ENCODE measurements at places on chromosomes 7 and 10.

DNA sequence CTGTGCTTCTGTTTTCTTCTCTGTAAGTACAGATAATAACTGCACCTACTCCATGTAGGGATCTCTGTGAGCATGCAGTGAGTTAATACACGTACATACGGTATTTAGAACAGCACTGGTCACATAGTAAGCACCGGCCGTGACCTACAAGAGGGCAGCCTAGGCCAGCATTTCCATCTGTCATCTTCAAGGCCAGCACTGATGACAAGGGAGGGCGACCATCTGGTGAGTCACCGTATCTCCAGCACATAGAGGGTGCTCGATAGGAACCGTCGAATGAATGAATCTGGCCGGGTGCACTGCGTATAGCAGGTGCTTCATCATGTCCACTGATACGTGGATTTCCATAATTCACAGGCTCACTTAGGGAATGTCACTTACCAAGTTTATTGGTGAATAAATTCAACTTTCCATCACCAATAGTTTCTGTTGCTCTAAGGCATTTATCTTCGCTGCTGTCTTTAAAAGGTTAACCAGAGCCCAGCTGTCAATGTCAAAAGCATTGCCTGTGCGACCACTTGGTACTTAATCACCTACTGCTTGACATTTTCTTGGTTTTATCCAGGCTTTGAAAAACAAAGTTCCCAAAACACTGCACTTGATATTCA is 8.3 kb downstream of the NOD1 start:
- DNase-seq: peak; percentile 92

GRCh38 chr7:128157906-128158305 is 83.2 kb upstream of the LEP start:
- DNase-seq: peak; percentile 31

DNA sequence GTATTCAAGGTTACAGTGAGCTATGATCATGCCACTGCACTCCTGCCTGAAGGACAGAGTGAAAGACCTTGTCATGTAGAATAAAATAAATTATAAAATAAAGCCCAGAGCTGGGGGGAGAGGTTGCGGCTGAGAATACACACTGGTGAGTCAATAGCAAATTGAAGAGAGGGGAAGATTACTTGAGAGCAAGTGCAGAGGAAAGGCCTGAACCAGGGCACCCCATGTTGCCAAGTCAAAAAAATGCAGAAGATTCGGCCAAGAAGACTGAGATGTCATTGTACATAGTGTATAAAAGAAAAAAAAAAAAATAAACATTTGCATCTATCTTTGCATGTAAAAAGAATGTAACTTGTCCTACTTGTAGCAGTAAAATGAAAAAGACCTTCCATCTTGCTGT is 32.5 kb downstream of the RHEB start:
- DNase-seq: no peak

GRCh38 chr7:156100086-156100485 is 287.8 kb upstream of the SHH start:
- no peak for DNase-seq

GRCh38 chr10:110350812-110351211 is 46.1 kb upstream of the SMNDC1 start:
- no peak for DNase-seq

- peak; percentile 50 for DNase-seq
These were observed 24.9 kb downstream of the NRBF2 start for GRCh38 chr10:63157845-63158624.

GRCh38 chr10:2392145-2392812 is 655.0 kb upstream of the ADARB2 start:
- DNase-seq: no peak

GRCh38 chr10:78623578-78624215 is 445.1 kb upstream of the ZMIZ1 start:
- peak; percentile 84 for DNase-seq

GRCh38 chr7:133957845-133958244 is 169.3 kb upstream of the LRGUK start:
- DNase-seq: no peak

DNA sequence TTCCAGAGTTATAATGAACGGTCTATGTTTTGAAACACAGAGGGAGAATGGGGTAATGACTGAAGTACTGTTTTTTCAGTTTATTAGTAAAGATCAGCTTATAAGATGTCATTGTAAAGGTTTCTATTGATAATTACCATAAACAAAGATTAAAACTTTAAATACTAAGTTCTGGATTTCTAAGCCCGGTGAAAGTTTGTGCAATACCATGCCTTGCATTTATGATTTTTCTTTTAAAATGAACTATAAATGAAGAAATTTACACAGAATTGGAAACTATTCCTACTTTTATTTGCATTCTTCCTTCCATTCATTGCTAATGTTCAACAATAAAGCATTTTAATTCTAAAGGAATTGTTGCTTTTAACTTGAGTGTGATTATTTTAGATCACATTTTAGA is 4.9 kb downstream of the MEOX2 start:
- DNase-seq: no peak

GRCh38 chr10:5800782-5801181 is 12.5 kb downstream of the GDI2 start:
- DNase-seq: no peak

GRCh38 chr10:116915340-116915739 is 66.0 kb downstream of the ENO4 start:
- no peak for DNase-seq

DNA sequence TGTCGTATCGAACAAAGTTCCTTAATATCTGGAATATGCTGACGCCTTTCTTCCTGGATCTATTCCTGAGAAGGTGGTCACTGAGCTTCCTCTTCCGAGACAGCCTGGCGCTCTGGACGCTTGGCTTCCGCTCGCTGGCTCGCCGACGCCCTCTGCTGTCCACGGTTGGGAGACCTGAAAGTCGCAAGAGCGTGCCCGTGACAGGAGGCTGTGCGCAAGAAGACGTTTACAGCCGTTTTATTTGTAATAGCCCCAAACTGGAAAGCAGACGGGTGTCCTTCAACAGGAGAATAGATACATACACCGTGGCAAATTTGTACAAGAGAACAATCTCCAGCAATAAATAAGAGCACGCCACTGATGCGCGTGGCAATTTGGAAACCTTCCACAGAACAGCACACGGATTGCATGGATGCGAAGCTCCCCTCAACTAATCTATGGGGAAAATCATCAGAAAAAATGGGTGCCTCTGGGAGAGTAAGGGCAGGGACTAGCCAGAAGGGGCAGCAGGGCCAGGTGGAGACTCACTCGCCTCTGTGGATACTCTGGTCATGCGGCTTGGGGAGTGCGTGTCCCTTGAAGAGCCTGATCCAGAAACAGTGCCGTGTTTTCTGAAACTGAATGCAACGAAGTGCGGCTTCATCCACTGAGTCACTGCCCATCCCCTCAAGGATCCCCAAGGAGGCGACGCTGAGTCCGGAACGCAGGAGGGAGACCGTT is 41.5 kb upstream of the BNIP3 start:
- DNase-seq: peak; percentile 86

DNA sequence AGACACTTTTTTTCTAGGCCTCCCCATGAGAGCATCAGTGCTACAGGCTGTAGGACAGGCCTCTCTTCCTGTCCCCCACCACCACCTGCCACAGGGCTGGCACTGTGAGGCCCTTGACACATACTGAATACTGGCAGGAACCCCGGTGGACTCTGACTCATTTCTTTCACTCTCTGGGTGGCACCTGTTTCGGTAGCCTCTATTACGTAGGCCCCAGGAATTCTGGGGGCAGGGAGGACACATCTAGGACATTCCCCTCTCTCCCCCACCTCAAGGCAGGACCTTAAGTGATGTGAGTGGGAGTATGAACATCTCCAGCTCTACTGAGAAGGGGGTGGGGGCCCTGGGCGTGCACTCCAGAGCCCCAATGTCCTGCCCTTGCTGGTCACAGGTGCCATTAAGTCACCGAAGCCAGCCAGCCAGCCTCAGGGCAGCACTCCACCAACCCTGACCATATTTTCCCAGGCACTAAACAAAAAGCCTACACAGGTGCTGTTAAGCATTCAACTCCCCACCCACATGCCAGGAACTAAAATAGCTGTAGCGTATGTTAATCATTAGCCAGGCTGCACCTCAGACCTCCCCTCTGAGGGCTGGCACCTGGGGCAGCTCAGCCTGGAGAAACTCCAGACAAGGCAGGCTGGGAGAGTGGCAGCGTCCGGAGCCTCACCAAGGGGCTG is 8.9 kb downstream of the ANXA11 start:
- no peak for DNase-seq

DNA sequence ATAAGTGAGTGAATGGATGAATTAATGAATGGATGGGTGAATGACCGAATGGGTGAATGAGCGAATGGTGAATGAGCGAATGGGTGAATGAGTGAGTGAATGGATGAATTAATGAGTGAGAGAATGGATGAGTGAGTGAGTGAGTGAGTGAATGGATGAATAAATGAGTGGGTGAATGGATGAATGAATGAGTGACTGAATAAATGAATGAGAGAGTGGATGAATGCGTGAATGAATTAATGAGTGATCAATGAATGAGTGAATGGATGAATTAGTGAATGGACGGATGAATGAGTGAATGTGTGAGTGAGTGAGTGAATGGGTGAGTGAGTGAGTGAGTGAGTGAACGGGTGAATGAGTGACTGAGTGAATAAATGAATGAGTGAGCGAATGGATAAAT is 49.5 kb upstream of the HMX3 start:
- no peak for DNase-seq

DNA sequence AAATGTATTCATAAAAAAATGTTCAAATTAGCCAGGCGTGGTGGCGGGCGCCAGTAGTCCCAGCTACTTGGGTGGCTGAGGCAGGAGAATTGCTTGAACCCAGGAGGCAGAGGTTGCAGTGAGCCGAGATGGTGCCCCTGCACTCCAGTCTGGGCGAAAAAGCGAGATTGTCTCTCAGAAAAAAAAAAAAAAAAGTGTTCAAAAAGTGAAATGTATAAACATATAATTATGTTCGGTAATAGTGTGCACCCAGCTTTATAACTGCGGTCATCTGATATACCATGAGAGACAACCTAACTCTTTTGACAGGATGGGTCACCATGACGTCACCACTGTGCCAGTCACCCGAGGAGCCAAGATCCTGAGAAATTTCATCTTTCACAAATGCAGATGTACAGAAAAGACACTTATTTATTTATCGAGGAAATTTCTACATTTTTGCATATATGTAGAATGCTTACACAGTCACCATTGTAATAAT is 594 bp upstream of the RP9 start:
- DNase-seq: no peak

GRCh38 chr7:105003872-105004510 is 10.0 kb upstream of the KMT2E start:
- no peak for DNase-seq

DNA sequence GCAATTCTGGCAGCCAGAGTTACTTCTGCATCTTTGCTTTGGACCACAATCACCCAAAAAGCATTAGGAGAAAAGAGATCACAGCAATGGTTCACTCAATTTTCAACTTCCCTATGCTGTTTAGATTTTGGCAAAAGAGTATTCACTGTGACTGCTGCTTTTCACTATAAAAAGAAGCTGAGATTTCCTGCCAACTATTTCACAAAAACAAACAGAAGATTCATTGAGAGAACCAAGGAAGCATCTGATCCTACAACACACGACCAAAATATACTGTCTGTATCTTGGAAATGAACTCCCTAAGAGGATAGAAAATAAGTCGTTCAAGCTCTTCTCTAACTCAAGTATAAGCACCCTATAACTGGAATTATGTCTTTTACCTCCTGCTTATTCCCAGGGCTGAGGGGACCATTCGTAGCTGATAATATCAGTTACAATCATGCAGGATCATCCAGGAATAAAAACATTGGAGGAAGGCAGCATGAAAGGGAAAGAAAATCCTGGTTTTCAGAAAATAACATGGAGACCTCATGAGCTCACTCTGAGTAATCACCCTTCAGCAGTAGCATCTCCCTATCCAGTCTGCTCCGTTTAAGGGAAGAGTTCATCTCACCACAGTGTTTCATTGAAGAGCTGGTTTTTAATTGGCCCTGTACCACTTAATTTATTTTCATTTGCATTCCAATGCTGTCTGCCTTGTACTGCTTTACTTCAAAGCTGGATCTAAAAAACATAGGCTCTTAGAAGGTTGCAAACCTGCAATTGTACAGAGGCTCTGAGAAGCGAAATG is 256.2 kb downstream of the PAXIP1 start:
- DNase-seq: no peak

DNA sequence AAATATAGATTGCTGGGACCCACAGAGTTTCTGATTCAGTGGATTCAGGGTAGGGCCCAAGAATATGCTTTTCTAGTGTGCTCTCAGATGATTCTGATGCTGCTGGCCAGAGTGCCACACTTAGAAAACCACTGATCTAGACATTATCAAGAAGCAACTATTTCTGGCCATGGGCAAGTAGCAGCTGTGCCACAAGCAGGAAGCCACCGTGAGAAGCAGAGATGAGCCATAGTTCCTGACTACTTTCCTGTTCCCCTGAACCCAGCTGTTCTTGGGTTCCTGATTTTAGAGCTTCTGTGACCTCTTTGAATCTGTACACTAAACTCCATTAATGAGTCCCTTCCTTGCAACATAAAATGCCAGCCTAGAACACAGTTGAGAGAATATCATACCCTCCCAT is 38.1 kb upstream of the PIK3AP1 start:
- peak; percentile 23 for DNase-seq

- no peak for DNase-seq
These were observed 91.1 kb downstream of the CPED1 start for GRCh38 chr7:121079425-121080169.

DNA sequence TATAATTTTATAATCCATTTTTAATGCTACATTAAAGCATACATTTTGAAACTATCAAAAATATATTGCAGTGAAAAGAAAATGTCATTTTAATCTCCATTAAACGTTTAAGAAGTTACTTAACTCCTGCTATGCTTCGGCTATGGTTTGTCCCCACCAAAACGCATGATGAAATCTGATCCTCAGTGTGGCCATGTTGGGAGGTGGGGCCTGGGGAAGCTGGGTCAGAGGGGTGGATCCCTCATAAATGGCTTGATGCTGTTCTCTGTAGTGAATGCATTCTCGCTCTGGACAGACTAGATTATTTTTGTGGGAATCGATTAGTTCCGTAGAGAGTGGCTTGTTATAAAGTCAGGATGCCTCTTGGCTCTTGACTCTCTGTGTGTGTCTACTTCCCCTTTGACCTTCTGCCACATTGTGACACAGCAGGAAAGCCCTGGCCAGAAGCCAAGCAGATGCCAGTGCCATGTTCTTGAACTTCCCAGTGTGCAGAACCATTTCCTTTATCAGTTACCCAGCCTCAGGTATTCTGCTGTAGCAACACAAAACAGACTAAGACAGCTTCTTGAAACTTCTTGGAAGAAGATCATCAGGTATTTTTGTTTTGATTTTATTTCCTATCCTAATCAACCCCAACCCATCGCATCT is 77.8 kb downstream of the TCERG1L start:
- no peak for DNase-seq
